ENCODE measurements at places on chromosomes 5 and 9.

- peak; percentile 34 for DNase-seq
These were observed at the start of gene SMIM32 for GRCh38 chr5:136192526-136193321. TSS of gene SMIM32 (minus strand) at chr5:136193162. CDS start at chr5:136192524, 638 bp downstream.

DNA sequence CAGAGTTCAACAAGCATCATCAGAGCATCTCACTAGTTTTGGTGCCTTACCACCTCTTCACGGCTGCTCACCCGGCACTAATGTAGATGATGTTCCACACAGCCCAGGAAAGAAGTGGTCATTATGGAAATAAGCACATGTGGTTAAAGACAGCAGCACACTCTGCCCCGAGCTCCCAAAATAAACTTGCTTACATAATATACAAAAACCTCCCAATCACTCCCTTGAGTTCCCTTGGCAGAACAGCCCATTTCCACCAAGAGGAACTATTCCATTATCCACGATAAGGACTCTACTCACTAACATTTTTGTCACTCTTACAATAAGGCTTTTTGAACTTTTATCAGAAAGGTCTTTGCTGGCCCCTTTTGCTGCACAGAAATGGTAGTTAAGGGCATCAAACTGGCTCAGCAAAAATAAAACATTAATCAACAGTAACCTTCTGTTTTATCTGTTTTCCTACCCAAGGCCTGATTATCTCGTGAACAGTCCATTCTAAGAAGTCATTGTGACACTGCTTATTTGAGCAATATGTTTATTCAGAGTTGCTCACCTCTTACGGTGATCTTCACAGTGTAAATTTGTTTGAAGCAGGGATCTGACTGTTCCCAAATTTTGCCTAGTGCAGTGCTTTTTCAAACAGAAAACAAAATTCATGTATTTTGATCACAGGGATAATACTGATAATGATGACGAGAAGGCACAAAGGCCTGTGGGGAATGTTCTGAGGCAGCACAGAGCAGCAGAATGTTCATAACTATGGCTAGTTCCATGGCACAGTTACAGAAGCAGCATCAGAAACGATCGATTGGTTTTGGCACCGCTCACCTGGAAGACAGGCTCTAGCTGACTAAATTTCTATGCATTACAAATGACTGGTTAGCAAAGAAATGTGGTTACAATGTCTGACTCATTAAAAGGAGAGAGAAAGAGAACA, 399.8 kb upstream of the PIK3R1 start:
- no peak for DNase-seq

- no peak for DNase-seq
These were observed 226.1 kb upstream of the PIK3R1 start for GRCh38 chr5:67989456-67989855.

DNA sequence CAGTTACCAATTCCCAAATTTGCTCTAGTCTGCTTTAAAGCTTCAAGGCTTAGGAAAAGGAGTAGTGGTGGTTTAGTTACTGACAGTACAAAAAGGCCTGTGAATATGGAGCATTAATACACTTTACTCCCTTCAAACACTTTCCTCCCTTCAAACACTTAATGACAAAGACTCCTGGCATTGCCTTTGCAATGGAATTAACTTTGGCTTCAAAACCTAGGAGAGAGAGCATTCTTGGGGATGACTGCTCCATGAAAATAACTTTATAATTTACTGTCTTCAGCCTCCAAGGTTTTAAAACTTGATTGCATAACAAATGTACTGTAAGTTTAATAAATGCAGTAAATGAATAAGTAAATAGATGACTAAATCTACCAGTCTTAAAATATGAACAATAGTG, 185.6 kb downstream of the TRPM3 start:
- no peak for DNase-seq

DNA sequence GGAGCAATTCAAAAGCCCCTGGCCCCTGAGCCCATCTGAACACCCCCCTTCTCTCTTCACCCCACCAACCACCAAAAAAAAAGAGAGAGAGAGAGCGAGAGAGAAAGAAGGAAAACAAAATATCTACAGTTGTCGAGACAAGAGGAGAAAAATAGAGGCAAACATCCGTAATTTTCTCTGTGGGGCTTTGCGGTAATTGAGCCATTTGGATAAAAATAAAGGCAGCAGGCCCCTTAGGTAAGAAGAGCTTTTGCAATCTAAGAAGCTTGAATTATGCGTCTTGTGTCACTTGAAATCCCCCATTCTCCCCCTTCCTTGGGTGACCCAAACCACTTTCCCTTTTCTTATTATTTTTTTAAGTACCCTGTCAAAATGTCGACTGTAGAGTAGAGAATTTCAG, 35.5 kb upstream of the FUBP3 start:
- DNase-seq = no peak

Data from hindlimb muscle (tissue), 1 donor.